ENCODE measurements at places on chromosomes 3 and 15.

DNA sequence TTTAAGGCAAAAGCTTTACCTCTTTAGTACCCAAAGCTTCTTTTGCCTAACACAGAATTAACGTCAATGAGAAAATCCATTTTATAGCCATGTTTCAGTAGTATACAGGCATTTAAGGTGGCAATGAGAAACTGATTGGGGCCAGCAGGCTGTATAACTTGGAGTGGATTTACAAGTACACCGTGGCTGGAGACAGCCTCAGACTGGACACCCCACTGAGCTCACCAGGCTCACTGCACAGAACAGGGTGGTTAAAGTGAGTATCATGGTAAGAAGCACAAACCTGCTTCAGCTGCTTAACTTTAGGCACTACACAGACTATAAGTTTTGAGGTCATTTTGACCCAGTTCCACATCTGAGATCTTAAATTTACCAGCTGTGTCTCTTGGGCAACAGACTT lies 8.9 kb downstream of the CPOX start:
- DNase-seq, result no peak

- DNase-seq, result no peak
Measured at GRCh38 chr15:33378866-33379480, 68.2 kb downstream of the RYR3 start.

- no peak for DNase-seq
Measured at GRCh38 chr3:42906070-42906847, at the start of gene ZNF662. ZNF662 (plus strand) TSS chr3:42906142; CDS start chr3:42908115, 1,973 bp downstream.

DNA sequence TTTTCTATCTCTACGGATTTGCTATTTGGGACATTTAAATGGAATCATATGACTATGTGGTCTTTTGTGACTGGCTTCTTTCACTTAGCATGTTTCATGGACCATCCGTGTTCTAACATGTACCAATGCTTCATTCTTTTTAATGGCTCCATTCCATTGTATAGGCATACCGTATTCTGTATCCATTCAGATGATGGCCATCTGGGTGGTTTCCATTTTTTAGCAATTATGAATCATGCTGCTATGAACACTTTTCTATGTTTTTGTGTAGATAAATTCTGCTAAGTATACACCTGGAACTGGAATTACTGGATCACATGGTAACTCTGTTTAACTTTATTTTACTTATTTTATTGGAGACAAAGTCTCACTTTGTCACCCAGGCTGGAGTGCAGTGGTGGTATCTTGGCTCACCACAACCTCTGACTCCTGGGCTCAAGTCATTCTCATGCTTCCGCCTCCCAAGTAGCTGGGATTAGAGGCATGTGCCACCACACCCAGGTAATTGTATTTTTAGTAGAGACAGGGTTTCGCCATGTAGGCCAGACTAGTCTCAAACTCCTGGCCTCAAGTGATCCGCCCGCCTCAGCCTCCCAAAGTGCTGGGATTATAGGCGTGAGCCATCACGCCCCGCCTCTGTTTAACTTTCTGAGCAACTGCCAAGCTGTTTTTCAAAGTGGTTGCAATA lies 13.4 kb downstream of the UBP1 start:
- DNase-seq, result no peak

- no peak for DNase-seq
Measured at GRCh38 chr15:79430901-79431635, 1.1 kb upstream of the MINAR1 start.

- no peak for DNase-seq
Measured at GRCh38 chr3:113205481-113205880, 5.9 kb upstream of the BOC start.

- no peak for DNase-seq
Measured at GRCh38 chr3:185399737-185400667, 37.1 kb downstream of the MAP3K13 start.

GRCh38 chr15:71807691-71808091 lies 2.7 kb upstream of the NR2E3 start:
- DNase-seq, result no peak

DNA sequence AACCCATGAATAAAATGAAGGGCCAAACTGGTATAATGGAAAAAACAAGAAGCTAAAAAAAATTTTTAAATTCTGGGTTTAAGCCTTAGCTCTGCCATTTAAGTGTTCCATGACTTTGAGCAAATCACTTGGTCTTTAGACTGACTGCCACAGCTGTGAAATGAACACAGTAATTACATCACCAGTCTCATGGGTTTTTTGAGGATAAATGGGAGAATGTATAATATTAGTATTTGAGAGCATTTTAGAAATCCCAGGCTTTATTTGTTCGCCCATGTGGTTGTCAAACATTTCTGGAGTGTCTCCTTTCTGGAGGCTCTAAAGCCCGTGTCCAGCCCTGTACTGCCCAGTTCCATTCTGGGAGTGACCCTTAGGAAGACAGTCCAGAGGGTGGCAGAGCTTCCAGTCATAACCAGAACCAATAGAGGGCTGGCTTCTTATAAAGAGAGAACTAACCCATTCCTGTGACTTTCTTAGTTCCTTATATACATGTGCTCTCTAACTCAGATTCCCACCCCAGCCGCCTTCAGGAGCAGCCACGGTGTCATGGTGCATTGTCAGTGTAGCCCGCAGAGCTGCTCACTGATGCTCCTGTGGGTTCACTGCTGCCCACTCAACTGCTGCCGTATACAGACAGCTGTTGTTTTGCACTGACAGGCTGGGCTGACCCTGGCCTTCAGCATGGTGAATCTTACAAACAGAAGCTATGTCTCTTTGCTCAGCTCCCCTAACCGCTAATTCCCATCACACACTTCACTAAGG lies 44.7 kb downstream of the BOC start:
- no peak for DNase-seq

GRCh38 chr3:157574531-157574930 lies 71.3 kb upstream of the VEPH1 start:
- DNase-seq, result no peak

DNA sequence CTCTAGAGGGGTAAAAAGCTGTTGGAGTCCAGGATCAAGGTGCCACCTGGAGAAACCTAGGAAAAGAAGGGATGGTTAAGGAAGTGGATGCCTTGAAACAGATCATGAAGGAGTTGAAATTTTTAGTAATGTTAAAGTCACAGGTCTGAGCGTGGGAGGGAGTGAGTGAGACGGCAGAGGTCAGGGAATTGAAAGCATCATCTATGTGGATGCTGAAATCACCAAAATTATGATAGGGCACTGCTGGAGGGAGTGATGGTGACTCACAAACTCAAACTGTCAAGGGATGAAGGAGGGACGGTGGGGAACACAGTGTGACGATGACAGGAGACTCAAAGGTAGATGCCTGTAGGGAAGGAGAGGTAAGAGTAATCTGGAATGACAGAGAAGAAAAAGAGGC lies 205.7 kb downstream of the OSBPL10 start:
- no peak for DNase-seq

- DNase-seq, result no peak
Measured at GRCh38 chr3:107028626-107029025, 348.6 kb upstream of the CCDC54 start.

DNA sequence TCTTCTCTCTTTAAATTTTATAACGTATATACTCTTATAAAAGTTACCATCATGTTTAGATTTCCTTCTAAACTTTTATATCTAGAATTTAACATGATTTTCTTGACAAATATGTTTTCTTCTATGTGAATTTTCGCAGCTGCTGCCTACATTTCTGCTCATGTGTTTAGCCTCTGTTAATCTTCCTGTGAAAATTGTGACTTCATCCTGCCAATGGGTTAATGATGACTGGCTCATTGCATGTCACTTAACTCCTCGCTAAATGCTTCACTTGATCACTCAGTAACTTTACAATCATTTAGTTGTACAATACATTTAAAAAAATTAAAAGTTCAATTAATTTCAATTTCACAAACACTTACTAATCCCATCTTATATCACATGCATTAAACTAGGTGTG lies 178.1 kb downstream of the LPP start:
- DNase-seq, result no peak

- no peak for DNase-seq
Measured at GRCh38 chr3:114418724-114419543, 125.1 kb downstream of the TIGIT start.

GRCh38 chr3:182999767-183000166 lies 19.4 kb upstream of the DCUN1D1 start:
- no peak for DNase-seq

DNA sequence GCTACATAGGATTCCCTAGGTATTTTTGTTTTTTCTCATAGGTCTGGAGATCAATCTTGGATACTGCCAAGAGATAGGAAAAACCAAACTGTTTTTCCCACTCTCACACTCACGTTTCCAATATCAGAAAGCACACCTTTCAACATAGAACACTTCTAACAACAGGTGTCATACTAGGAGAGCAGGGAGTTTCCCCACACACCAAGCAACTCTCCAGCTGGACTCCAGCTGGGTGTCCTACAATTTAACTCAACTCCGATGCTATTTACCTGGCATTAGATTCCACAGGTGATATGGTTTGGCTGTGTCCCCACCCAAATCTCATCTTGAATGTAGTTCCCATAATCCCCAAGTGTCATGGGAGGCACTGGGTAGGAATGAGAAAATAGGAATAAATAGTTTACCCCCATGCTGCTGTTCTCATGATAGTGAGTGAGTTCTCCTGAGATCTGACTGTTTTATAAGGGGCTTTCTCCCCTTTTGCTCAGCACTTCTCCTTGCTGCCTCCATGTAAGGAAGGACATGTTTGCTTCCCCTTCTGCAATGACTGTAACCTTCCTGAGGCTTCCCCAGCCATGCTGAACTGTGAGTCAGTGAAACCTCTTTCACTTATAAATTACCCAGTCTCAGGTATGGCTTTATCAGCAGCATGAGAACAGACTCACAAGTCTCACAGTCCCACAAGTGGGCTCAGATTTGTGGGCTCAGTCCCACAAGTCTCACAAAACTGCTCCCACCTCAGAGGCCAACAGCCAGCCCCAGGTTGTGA lies 354.5 kb upstream of the THBS1 start:
- no peak for DNase-seq

All from stimulated activated CD4-positive, alpha-beta T cell treated with anti-CD3 and anti-CD28 coated beads, Interleukin-1b, Interleukin-23, amount 100 ng/mL, for 1 hour (primary cell).